ENCODE measurements at places on chromosomes 5 and 9. TPM values are rescaled to one million over a fixed set of nuclear protein-coding genes. Genes with fewer than 3 reads are reported as not detected.
A peak's percentile ranks its signal among the peaks of the same experiment; 100 is the strongest.

GRCh38 chr9:15086778-15087324 lies 176.6 kb upstream of the FREM1 start:
- no peak overlapping the region for H3K4me3 ChIP-seq
- H3K4me1 ChIP-seq = no peaks in the 10 kb centered on the region
- H3K27ac ChIP-seq = no peak overlapping the region
- H3K27me3 ChIP-seq = no peaks in the 10 kb centered on the region

GRCh38 chr9:2424619-2425033 lies 197.0 kb upstream of the VLDLR start:
- H3K4me3 ChIP-seq = no peak overlapping the region
- H3K27ac ChIP-seq = no peak overlapping the region
- no peaks in the 10 kb centered on the region for H3K36me3 ChIP-seq
- H3K4me1 ChIP-seq = no peaks in the 10 kb centered on the region

- no peak for DNase-seq
- no peaks in the 10 kb centered on the region for H3K27me3 ChIP-seq
- peak overlapping the region; percentile 89 for H3K27ac ChIP-seq
- H3K36me3 ChIP-seq = peaks cover 29% of the 10 kb centered on the region
- peaks cover 47% of the 10 kb centered on the region for H3K4me1 ChIP-seq
Observed at GRCh38 chr9:91187965-91188344, 173.8 kb downstream of the AUH start.

DNA sequence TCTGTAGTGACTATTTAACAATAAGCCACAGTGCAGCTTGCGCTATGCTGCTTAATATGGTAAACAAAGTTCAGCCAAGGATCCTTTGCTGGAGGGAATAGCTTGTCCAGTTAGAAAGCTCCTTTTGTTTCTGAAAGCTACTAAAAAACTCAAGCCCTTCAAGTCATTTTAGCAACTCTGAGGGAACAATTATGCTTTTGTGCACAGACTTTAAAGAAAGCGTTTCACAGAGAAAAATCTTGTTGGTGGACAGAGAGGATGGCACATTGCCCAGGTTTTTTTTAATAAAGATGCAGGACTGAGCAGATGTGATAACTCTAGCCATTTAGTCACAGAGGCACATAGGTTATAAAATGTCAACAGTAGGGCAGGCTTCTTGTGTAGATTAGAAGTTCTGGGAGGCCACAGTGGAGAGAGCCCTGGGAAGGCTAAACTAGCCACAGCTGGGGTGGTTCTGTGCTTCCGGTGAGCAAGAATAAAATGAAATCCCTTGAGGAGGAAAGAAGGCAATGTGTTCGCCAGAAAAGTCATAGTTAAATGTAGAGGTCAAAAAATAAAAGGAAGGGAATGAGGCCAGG lies 63.4 kb downstream of the ALDH7A1 start:
- no peaks in the 10 kb centered on the region for H3K4me1 ChIP-seq
- no peaks in the 10 kb centered on the region for H3K36me3 ChIP-seq
- no peak overlapping the region for H3K4me3 ChIP-seq
- H3K27ac ChIP-seq = no peak overlapping the region
- no peak for DNase-seq

DNA sequence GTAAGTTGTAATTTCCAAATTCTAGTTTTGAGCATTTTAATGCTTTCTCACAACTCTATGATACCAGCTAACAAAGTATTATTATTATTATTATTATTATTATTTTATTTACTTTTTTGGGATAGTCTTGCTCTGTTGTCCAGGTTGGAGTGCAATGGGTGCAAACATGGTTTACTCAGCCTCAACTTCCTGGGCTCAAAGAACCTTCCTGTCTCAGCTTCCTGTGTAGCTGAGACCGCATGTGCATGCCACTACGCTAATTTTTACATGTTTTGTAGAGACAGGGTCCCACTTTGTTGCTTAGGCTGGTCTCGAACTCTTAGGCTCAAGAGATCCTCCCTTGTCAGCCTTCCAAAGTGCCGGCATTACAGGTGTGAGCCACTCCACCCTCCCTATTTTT lies 27.0 kb downstream of the LRRC70 start:
- H3K36me3 ChIP-seq = peaks cover 22% of the 10 kb centered on the region
- no peak overlapping the region for H3K27ac ChIP-seq
- no peak overlapping the region for H3K4me3 ChIP-seq
- H3K4me1 ChIP-seq = peaks cover 3% of the 10 kb centered on the region
- no peaks in the 10 kb centered on the region for H3K27me3 ChIP-seq

The PDE6A gene
- not detected for total RNA-seq

GRCh38 chr9:85339338-85339737 lies 402.4 kb downstream of the AGTPBP1 start:
- no peaks in the 10 kb centered on the region for H3K36me3 ChIP-seq
- no peak overlapping the region for H3K4me3 ChIP-seq
- no peaks in the 10 kb centered on the region for H3K4me1 ChIP-seq
- H3K27ac ChIP-seq = no peak overlapping the region
- no peaks in the 10 kb centered on the region for H3K27me3 ChIP-seq

DNA sequence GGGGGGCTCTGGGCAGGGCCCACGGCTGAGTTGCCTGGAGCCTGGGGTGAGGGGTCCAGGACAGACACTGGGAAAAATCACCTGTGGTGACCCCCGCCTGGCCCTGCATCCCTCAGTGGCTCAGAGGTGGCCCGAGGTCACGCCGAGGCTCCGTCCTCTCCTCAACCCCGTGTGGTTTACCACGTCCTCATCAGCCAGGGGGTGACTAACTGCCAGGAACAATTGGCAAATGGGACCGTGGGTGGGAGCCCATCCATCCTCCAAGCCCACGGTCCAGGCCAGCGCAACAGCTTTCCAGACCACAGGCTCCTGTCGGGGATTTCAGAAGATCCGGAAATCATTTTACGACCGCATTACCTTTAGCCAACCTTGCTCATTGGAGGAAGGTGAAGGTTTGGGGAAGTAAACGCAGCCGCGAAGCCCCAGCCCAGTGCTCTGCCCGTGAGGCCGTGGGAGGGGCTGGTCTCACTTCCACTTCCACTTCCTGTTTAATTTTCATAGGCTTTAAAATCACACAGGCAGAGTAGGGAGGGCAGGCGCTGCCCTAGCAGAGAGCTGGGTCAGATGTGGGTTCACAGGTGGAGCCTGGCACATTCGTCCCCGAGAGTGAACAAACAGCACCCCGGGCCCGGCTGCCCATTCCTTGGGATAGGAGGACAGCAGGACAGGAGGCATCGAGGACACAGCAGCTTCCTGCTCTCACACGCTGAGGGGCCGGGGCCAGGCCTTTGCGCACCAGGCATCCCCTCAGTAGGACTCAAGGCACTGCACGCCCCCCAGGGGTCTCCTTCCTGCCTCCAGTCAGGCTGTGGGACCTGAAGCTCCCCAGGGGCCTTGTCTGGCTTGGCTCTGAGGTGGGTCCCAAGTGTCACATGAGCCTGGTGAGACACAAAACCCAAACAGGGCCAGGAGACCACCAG lies 19.8 kb upstream of the SLC9A3 start:
- DNase-seq = peak; percentile 58
- H3K36me3 ChIP-seq = no peaks in the 10 kb centered on the region
- H3K4me3 ChIP-seq = peak overlapping the region; percentile 47
- peaks cover 11% of the 10 kb centered on the region for H3K27me3 ChIP-seq
- peaks cover 18% of the 10 kb centered on the region for H3K4me1 ChIP-seq

DNA sequence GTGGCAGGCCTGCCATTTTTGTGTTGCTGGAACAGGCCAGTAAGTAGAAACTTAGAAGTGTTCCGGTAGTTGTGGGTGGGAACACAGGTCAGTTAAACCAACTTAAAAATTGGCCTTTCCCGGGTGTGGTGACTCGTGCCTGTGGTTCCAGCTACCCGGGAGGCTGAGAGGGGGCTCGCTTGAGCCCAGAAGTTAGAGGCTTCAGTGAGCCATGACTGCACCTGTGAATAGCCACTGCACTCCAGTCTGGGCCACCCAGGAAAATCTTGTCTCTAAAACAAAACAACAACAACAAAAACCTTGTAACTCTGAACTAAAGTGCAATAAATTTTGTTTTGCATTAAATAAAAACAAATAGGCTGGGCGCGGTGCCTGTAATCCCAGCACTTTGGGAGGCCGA lies 1.4 kb upstream of the NHP2 start:
- peaks cover 29% of the 10 kb centered on the region for H3K36me3 ChIP-seq
- no peak for DNase-seq
- no peak overlapping the region for H3K27ac ChIP-seq
- peak overlapping the region; percentile 8 for H3K4me3 ChIP-seq

GRCh38 chr5:24491490-24491889 lies 153.3 kb downstream of the CDH10 start:
- no peaks in the 10 kb centered on the region for H3K36me3 ChIP-seq
- no peak overlapping the region for H3K4me3 ChIP-seq
- no peaks in the 10 kb centered on the region for H3K4me1 ChIP-seq
- H3K27me3 ChIP-seq = no peaks in the 10 kb centered on the region

GRCh38 chr5:97918620-97919019 lies 735.6 kb upstream of the RIOK2 start:
- no peak for DNase-seq
- H3K4me1 ChIP-seq = no peaks in the 10 kb centered on the region
- H3K27ac ChIP-seq = no peak overlapping the region
- H3K36me3 ChIP-seq = no peaks in the 10 kb centered on the region
- H3K4me3 ChIP-seq = no peak overlapping the region

DNA sequence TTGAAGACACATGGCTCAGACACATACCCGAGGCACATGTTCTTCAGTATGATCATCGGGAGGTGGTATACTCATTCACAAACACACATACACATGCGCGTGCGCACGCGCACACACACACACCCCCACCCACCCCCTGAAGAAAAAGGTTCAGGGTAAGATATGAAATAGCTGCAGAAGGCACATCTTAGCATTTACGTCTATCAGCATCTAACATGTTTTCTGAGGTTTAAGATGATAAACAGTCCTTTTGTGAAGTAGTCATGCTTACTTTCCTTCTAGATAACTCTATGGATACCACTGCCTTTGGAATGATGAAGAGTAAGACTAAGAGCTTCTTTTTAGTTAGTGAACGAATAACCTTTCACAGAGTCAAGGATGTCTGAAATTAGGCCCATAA lies 105.1 kb upstream of the GNA14 start:
- no peak overlapping the region for H3K4me3 ChIP-seq
- no peak for DNase-seq
- no peaks in the 10 kb centered on the region for H3K27me3 ChIP-seq
- H3K4me1 ChIP-seq = peaks cover 9% of the 10 kb centered on the region

The SLC36A3 gene
- total RNA-seq = not detected

- no peak for DNase-seq
- H3K27me3 ChIP-seq = no peaks in the 10 kb centered on the region
- no peak overlapping the region for H3K27ac ChIP-seq
- no peak overlapping the region for H3K4me3 ChIP-seq
Observed at GRCh38 chr5:53677632-53678031, 117.2 kb downstream of the NDUFS4 start.

GRCh38 chr9:34986540-34987047 lies 3.0 kb upstream of the DNAJB5 start:
- peak overlapping the region; percentile 53 for H3K27ac ChIP-seq
- no peaks in the 10 kb centered on the region for H3K36me3 ChIP-seq
- peaks cover 59% of the 10 kb centered on the region for H3K4me1 ChIP-seq
- no peaks in the 10 kb centered on the region for H3K27me3 ChIP-seq
- DNase-seq = no peak

The GFPT2 gene
- not detected for total RNA-seq

DNA sequence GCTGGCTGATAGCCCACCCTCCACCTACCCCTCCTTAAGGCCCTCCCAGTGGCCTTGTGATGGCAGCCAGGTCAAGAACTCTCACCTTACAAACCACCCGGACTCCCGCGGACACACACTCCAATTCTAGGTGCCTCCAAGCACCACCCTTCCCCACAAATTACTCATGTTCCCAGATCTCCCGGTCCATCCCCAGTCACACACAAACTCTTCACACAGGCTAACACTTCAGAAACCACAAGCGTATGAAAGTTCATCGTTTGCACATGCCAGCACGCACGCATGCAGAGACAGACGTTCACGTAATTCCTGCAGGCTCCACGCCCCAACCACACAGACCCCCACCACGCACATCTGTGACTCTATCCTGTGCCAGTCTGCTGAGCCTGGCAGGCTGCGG lies 18.0 kb downstream of the NR5A1 start:
- no peaks in the 10 kb centered on the region for H3K36me3 ChIP-seq
- H3K4me3 ChIP-seq = no peak overlapping the region
- H3K4me1 ChIP-seq = no peaks in the 10 kb centered on the region
- DNase-seq = no peak

The CCDC127 gene
- total RNA-seq = 6.5 TPM

DNA sequence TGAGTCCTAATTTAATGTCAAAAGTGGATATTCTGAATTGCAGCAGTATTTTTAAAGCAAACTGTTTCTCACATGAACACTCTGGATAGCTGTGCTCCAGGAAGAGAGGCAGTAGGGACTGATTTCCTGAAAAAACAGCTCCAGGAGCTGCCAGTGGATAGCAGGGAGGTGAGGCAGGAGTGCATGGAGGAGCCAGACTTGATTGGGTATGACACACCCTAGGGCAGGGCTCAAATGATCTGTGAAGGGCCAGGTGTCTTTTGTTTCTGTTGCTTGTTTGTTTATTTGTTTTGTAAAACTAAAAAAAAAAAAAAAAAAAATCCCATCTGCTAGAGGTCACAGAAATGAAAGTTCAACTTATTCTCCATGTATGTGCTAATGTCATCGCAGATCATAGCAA lies 83.4 kb downstream of the ADRB2 start:
- no peaks in the 10 kb centered on the region for H3K36me3 ChIP-seq
- no peak overlapping the region for H3K4me3 ChIP-seq
- no peaks in the 10 kb centered on the region for H3K4me1 ChIP-seq

The SARDH gene
- 1.1 TPM for total RNA-seq

DNA sequence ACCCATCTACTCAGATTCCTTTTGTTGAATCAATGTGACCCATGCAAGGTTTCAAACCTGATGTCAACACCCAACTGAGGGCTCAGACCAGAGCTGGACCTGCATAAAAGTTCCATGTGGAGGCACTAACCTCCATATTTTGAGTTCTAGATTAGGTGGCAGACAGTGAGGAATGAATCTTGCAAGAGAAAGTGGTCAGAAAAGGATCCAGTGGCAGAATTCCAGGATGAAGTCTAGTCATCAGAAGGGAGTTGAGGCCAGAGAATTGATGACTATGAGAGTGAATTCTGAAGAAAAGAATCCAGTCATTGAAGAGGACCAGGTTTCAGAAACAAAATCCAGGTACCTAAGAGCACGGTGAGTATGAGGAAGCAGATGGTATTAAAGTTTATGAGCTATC lies 205.1 kb upstream of the RGMB start:
- H3K4me3 ChIP-seq = no peak overlapping the region
- H3K27ac ChIP-seq = no peak overlapping the region
- DNase-seq = no peak

- H3K27me3 ChIP-seq = peaks cover 2% of the 10 kb centered on the region
- H3K4me3 ChIP-seq = no peak overlapping the region
- H3K4me1 ChIP-seq = peaks cover 3% of the 10 kb centered on the region
- DNase-seq = no peak
- no peaks in the 10 kb centered on the region for H3K36me3 ChIP-seq
- H3K27ac ChIP-seq = no peak overlapping the region
Observed at GRCh38 chr5:34415559-34416198, 240.4 kb upstream of the RAI14 start.

GRCh38 chr5:115673596-115673995 lies 47.8 kb upstream of the TMED7 start:
- H3K4me1 ChIP-seq = no peaks in the 10 kb centered on the region
- H3K36me3 ChIP-seq = no peaks in the 10 kb centered on the region
- H3K4me3 ChIP-seq = no peak overlapping the region
- DNase-seq = no peak
- no peak overlapping the region for H3K27ac ChIP-seq
- H3K27me3 ChIP-seq = peaks cover 27% of the 10 kb centered on the region

The IL13 gene
- total RNA-seq = 830 TPM
